ENCODE measurements at places on chromosomes 6 and 20. TPM values are rescaled to one million over a fixed set of nuclear protein-coding genes. Genes with fewer than 3 reads are reported as not detected.
A peak's percentile ranks its signal among the peaks of the same experiment; 100 is the strongest.

Gene TRIM15
- total RNA-seq: not detected

Gene PBOV1
- total RNA-seq: not detected

GRCh38 chr6:340991-341827 lies 48.9 kb downstream of the DUSP22 start:
- no peak for DNase-seq

Gene MOCS3
- 6.7 TPM for total RNA-seq

Gene DTNBP1
- total RNA-seq: 9.4 TPM

GRCh38 chr20:49987015-49987867 lies 4.5 kb downstream of the SNAI1 start:
- DNase-seq: peak; percentile 55

Gene TPD52L2
- 178 TPM for total RNA-seq

DNA sequence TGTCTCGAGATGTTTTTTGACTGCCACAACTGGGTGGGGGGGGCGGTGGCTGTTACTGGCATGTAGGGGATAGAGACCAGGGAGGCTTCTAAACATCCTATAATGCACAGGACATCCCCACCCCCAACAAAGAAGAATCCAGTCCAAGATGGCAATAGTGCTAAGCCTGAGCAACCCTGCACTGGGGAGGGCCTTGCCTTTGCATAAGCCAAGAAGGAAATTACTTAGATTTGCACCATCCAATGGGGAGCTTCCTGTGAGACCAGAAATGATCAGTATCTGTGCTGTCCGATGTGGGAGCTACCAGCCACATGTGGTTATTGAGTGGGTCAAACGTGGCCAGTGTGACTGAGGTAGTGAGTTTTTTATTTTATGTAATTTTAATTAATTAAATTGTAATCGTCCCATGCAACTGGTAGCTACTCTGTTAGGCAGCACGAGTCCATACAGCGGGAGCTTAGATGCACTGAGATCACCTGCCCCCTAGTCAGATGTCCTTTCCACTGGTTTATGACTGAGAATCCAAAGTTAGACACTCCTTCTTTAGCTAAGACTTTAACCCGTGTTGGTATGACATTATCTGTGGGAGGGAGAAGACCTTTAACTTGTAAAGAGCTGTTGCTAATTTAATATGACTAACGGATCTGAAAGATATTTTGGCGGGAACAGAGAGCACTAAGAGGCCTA lies 97.4 kb upstream of the NEDD9 start:
- no peak for DNase-seq

Gene MYT1
- not detected for total RNA-seq

- no peak for DNase-seq
Observed at GRCh38 chr6:92362404-92362803, 1057.0 kb downstream of the EPHA7 start.

Gene ZSCAN23
- total RNA-seq: under 0.01 TPM

DNA sequence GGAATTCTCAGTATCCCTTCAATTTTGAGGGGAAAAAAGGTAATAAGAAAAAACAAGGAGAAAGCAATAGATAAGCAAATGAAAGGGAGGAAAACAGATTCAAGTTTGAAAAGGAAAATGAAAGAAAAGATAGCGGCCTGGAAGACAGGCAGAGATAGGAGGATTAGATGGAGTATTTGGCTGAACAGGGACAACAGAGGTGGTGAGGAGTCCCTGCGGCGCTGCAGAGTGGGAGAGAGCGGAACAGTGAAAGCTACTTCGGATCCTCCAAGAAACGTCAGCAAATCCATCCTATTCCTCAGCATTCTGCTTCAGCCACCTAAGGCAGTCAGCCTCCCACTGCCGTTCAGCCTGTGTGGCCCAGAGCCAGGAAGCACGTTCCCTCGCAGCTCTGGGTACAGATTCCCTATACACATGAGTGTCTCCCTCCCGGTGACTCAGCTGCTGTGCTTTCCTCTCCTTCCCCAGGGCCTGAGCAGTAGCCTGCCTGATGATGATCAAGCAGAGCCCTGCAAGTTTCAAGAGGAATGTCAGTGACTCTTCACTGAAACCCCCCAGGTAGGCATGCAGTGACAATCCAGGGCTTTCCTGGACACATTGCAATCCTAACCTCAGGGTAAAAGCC lies 43.4 kb upstream of the CDYL start:
- peak; percentile 16 for DNase-seq

- no peak for DNase-seq
Observed at GRCh38 chr6:130218134-130218533, 4.6 kb downstream of the SAMD3 start.

Gene IL17F
- total RNA-seq: not detected

Gene ZBTB46
- 67.1 TPM for total RNA-seq

- peak; percentile 47 for DNase-seq
Observed at GRCh38 chr6:9250852-9251251, 815.5 kb upstream of the SLC35B3 start.

Gene FOXQ1
- not detected for total RNA-seq

DNA sequence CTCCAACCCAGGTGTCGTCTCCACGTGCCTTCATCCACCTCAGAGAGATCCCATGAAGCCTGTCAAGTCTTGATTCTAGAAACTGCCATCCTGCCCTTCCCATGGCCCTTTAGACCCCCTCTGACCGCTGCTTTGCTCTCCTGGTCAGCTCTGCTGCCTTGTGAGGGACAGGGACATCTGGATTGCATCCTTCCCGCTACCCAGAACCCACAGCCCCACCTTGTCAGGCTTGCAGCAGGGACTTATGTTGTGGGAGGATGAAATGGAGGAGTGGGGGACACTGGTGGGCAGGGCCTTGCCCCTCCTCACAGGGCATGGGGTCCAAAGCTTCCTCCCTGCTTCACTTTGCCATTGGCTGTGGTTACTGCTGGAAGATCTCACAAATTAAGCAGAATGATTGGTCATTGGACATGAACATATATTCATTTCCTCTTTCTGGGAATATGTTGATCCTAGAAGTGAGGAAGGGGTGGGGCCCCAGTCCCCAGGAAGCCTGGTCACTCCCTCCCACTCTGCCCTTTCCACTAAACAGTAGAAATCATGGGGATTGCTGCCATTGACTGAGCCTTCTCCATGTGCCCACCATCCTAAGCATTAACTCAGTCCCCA lies 4.5 kb downstream of the GLP1R start:
- DNase-seq: no peak

Data from dermis microvascular lymphatic vessel endothelial cell (primary cell).